Islet precursor cell (in vitro differentiated cells): ENCODE measurements at places on chromosomes 12 and 14.

DNA sequence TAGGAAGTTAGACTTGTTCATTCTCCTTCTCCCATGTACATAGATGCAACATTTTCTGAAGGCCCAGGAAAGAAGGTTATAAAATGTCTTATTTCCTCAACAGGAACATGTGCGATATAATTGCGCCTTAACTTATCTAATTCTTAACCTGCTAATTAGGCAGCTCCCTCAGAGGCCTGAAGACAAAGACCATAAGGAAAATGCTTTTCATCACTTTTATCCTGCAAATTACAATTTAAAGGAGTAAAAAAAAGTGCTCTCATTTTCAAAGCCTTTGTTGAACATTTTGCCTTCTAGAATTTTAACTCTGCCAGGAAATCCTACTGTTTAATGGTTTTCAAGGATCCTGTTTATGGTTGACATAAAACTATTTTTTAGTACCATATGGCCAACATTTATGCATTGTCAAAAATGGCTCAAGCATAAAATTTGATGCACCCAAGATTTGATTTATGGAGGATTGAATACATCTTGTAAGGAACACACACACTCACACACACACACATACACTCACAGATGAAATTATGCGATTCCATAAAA lies 660.4 kb upstream of the TMEM132C start:
- no peak for DNase-seq

DNA sequence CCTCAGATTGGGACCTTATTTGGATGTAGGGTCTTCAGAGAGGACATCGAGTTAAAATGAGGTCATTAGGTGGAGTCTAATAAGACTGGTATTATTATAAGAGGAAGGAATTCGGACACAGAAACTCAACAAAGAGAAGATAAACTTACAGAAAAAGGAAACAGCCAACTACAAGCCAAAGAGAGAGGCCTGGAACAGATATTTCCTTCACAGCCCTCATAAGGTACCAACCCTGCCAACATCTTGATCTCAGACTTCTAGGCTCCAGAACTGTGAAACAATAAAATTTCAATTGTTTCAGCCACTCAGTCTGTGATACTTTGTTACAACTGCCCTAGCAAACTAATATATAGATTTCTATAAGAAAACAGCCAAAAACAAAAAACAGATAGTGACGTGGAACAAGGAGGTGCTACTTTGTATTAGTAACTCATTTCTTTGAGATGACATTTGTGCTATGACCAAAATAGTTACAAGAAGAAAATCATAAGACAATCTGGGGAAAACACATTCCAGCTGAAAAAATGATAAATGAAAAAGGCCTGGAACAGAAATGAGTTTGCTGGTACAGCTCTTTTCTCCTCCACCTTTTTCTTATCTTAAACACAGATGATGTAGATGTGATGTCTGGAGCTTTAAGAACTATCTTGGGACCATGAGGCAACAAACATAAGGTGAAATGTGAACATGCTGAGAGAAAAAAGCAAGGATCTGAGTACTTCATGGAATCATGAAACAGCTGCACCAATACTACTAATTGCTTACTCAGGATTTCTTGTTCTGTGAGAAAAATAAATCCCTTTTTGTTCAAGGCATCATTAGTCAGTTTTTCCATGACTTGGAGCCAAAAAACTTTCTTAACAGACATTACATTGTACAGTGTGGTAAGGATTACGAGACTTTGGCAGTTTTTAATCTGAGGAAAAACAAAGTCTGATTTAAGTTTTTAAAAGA lies 243.2 kb downstream of the ANO6 start:
- no peak for DNase-seq

GRCh38 chr14:99234961-99235571 lies 36.9 kb downstream of the BCL11B start:
- peak; percentile 98 for DNase-seq

DNA sequence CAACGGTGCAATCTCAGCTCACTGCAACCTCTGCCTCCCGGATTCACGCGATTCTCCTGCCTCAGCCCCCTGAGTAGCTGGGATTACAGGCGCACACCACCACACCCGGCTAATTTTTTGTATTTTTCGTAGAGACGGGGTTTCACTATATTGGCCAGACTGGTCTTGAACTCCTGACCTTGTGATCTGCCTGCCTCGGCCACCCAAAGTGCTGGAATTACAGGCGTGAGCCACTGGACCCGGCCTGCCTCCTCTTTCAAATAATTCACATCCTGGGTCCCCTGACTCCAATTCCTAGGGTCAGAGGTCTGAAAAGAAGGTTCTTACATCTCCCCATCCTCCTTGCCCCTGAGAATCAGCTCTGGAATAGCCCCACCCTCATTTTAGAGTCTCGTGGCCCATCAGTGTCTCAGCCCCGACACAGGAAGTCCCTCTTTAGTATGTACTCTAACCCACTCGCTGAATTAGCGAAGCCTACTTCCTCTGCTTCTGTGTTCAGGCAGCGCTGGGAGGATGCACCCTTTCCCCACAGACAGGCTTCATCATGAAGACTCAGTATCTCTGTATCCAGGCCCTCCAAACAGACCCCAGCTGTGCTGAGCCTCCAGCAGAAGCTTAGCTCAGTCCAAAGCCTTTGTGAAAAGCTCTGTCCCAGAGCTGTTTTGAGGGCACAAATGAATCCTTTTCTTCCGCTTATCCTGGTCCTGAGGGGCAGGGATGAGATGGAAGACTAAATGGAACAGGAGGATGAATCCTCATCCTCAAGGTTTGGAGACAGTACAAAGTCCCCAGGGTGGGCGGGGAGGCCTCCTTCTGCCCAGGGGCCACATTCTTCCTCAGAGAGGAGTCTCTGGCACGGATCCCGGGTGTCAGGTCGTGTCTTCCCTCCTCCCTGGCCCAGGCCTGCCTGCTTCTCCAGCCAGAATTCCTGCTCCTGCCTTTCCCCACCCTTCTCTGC lies 3.5 kb downstream of the LPAR5 start:
- peak; percentile 78 for DNase-seq

- no peak for DNase-seq
These were observed 33.9 kb upstream of the VPS37B start for GRCh38 chr12:122929812-122930211.

GRCh38 chr14:26841326-26841725 lies 243.5 kb upstream of the NOVA1 start:
- no peak for DNase-seq

- no peak for DNase-seq
These were observed 365.8 kb upstream of the CCDC196 start for GRCh38 chr14:66120402-66120801.

- no peak for DNase-seq
These were observed 195.5 kb downstream of the CACNA1C start for GRCh38 chr12:2248087-2248900.

GRCh38 chr12:91240386-91241095 lies 57.9 kb upstream of the DCN start:
- DNase-seq = no peak

- no peak for DNase-seq
These were observed 7.3 kb downstream of the GNG2 start for GRCh38 chr14:51867741-51868140.

DNA sequence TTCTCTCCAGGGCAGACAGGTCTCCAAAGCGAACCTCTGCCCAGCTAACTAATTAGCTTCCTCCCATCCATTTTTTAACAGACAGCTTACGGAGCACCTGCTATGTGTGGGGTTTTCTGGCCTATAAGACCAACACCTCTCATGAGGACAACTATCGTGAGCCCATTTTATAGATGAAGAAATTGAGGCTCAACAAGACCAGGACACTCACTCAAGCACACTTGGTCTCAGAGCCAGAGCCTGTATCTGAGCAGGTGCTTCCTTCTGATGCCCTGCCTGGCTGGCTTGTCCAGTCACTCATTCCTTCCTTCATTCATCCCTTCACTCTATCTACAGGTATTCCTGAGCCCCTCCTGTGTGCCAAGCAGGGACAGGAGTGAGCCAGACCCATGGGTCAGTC lies 6.1 kb downstream of the TRPV4 start:
- no peak for DNase-seq

GRCh38 chr14:63045612-63046320 lies 508 bp upstream of the KCNH5 start:
- peak; percentile 91 for DNase-seq

DNA sequence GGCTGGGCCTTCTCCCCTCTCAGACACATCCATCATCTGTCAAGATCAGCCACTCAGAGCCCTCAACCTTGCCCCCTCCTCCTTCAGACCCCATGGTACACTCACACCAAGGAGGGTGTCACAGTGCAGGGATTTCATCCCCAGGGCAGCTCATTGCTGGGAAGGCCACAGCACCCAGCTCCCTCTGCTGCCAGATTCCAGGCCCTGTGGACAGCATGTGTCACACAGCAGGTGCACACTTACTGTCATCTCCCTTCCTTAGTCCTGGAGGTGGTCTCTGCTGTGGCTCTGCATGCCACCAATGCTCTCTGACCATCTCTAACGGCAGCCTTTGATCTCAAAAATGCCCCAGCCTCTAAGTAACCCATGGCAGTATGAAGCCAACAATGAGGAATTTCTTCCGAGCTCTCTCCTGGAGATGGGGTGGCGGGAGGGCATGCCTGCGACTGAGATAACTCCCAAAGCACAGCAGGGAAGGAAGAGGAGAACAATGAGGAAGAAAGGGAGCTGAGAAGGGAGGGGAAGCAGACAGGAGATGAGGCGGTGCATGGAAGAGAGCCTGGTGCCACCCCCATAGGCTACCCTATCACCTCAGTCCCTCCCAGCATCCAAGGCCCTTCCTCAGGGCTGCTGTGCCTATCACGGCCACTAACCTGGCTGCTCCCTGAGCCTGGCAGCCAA lies 101.0 kb downstream of the SINHCAF start:
- peak; percentile 66 for DNase-seq

- no peak for DNase-seq
These were observed 159.4 kb downstream of the SPTSSA start for GRCh38 chr14:34302654-34303053.

GRCh38 chr14:51780006-51780692 lies 80.3 kb upstream of the GNG2 start:
- peak; percentile 79 for DNase-seq

DNA sequence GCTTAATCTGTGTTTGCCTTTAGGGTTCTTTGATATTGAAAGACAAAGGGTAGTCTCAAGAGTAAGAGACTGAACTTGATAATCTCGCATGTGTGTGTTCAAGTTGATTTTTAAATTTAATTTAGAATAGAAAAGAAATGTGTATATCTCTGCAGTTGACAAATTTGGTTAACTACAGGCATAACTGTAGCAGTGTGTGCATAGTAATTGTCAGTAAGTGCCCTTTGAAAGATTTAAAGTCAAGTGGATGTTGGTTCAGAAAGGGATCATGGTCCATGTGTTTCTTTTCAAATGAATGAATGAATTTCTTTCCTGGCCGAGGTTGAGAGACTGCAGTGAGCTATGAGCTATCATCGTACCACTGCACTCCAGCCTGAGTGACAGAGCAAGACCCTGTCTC lies 49.9 kb upstream of the DYRK2 start:
- DNase-seq = no peak

DNA sequence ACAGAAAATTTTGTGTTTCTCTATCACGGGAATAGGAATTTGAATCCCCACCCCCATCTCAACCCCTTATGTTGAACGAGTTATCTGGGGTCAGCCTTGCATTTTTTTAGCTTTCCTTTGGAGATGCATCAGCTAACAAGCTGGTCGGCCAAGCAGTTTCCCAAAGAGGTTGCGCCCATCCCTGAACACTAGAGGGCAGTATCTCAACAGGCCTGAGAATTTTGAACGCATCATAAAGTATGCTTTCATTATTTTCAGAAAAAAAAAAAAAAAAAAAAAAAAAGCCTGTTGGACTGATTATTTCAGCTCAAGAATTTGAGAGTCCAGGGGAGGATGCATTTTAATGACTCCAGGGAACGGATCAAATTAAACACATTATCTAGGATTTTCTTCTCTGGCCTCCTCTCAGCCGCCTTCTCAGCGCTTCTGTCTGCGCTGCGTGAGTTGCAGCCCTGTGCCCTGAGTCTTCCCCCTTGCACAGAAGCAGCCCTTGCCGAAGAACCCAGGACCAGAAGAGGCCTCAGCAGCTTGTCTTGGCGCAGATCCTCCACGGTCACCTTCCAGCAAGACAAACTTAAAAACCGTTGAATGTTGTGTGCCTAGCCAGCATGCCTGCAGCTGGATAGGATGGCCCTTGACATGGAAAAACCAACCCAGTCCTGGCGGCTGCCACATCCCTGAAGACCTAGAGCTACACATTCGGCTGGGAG lies 76.6 kb upstream of the GZMB start:
- DNase-seq = peak; percentile 72
